ENCODE measurements at places on chromosomes 6 and 20. TPM values are rescaled to one million over a fixed set of nuclear protein-coding genes. Genes with fewer than 3 reads are reported as not detected.

Gene CALHM4
- not detected for total RNA-seq

Gene IYD
- 1.1 TPM for total RNA-seq

Gene SLC17A2
- not detected for total RNA-seq

Gene RAMACL
- 7.8 TPM for total RNA-seq

Gene KCNB1
- 1.6 TPM for total RNA-seq

Gene HCRTR2
- total RNA-seq, result not detected

Gene LHFPL5
- not detected for total RNA-seq

Gene C20orf204
- total RNA-seq, result 1.9 TPM

Gene TBP
- total RNA-seq, result 18.8 TPM

Gene PNPLA1
- 0.21 TPM for total RNA-seq

Gene RBPJL
- total RNA-seq, result not detected

Gene CYP39A1
- total RNA-seq, result 3.5 TPM

Gene PRRT1
- 2.8 TPM for total RNA-seq

Gene RSPH9
- total RNA-seq, result 0.68 TPM

Gene PLAGL1
- 57.3 TPM for total RNA-seq

Gene NAA20
- 63.4 TPM for total RNA-seq

Gene FNDC1
- total RNA-seq, result 0.26 TPM

Gene ATP6V1G2
- 0.65 TPM for total RNA-seq

Gene CTAGE9
- total RNA-seq, result not detected

Gene SLC17A1
- not detected for total RNA-seq

Gene RNF144B
- 34.0 TPM for total RNA-seq

Gene NEURL2
- total RNA-seq, result 17.9 TPM

Gene PSORS1C2
- total RNA-seq, result not detected

Gene ARFGEF3
- 40.1 TPM for total RNA-seq

Gene GRM1
- not detected for total RNA-seq

Gene FOXC1
- total RNA-seq, result 41.9 TPM

Gene SIRPD
- total RNA-seq, result not detected

Gene UBE2V1
- total RNA-seq, result 120 TPM

Gene OTOR
- not detected for total RNA-seq

Gene OR2J3
- total RNA-seq, result not detected

Gene SIRPB2
- 3.6 TPM for total RNA-seq

Gene TAAR1
- total RNA-seq, result not detected

Gene PRL
- not detected for total RNA-seq

Gene MICB
- 2.9 TPM for total RNA-seq

Gene CNKSR3
- 22.1 TPM for total RNA-seq

Gene SGK2
- 29.8 TPM for total RNA-seq

Gene C20orf141
- not detected for total RNA-seq

Gene DEFB124
- 3.3 TPM for total RNA-seq

Gene RAB23
- total RNA-seq, result 33.5 TPM

Gene MICAL1
- total RNA-seq, result 54.4 TPM

Gene TMEM74B
- 3.6 TPM for total RNA-seq

Gene BANF2
- total RNA-seq, result not detected
